ENCODE measurements at places on chromosomes 13 and 19.

DNA sequence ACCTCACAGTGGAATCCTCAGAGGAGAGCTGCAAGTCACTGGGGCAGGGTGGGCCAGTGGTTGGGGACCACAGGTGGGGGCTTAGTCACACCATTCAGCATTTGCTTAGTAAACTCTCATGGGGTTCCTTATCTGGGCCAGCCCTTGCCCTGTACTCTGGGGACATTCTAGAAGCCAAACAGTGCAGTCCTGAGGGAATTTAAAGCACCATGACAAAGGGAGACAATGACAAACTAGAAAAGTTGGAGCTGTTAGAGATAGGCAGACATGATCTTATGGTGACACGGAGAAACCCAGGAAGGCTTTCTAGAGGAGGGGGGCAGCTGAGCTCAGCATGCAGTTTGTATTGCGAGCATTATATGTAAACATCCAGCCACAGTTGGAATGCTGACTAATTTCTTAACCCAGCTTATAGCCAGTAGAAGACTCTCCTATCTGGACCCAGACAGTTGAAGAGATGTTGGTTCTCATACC is 87.6 kb downstream of the ZNF429 start:
- peak; percentile 52 for DNase-seq
- H3K36me3 ChIP-seq = peaks cover 3% of the 10 kb centered on the region
- H3K4me3 ChIP-seq = no peak overlapping the region
- H3K27me3 ChIP-seq = no peaks in the 10 kb centered on the region
- H3K27ac ChIP-seq = no peak overlapping the region

DNA sequence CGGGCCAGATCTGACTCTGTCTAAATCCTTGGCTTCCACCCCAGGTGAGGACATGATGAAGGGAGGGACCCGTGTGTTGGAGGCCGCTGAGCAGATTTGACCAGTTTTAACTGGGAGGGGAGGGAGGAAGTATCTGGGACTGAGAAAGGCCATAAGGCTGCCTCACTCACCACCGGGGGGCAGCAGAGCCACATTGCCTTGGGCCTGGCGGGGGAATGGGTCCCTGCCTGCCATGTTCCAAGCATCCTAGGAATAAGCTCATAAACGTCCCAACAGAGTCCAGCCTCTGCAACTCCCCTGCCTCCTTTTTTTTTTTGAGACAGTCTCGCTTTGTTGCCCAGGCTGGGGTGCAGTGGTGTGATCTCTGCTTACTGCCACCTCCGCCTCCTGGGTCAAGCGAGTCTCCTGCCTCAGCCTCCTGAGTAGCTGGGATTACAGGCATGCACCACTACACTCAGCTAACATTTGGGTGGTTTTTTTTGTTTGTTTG is 15.5 kb downstream of the MAST3 start:
- DNase-seq = peak; percentile 75
- H3K27ac ChIP-seq = no peak overlapping the region
- H3K36me3 ChIP-seq = no peaks in the 10 kb centered on the region

- H3K27me3 ChIP-seq = no peaks in the 10 kb centered on the region
- H3K4me1 ChIP-seq = peaks cover 3% of the 10 kb centered on the region
- peak; percentile 27 for DNase-seq
- no peak overlapping the region for H3K4me3 ChIP-seq
These were observed 13.8 kb upstream of the CEACAM16 start for GRCh38 chr19:44684892-44685863.

DNA sequence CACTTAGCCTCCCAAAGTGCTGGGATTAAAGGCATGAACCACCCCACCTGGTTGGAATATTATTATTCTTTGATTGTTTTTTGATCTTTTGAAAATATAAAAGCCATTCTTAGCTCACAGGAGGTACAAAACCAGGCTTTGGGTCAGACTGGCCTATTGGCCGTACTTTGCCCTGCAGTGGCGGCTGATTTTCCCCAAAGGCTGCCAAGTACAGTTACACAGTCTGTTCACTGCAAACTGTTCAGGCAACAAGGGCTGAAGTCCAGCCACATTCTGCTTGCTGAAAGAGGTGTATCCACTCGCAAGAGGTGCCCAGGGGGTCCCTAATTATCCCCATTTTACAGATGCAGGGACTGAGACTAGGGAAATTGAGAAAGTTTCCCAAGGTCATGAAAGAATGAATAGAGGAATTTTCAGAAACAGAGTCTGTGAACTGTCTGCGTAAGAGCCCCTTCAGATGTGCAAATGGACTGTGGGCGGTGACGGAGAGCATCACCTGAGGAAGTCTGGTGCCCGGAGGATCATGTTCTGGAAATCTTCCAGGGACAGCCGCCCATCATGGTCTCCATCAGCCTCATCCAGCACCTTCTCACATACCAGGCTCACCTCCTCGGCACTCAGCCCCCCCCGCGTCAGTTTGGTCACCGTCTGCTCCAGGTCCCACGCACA is 9.0 kb downstream of the CIB3 start:
- no peaks in the 10 kb centered on the region for H3K27me3 ChIP-seq
- peaks cover 23% of the 10 kb centered on the region for H3K4me1 ChIP-seq
- H3K4me3 ChIP-seq = no peak overlapping the region
- H3K36me3 ChIP-seq = no peaks in the 10 kb centered on the region
- DNase-seq = no peak
- no peak overlapping the region for H3K27ac ChIP-seq

DNA sequence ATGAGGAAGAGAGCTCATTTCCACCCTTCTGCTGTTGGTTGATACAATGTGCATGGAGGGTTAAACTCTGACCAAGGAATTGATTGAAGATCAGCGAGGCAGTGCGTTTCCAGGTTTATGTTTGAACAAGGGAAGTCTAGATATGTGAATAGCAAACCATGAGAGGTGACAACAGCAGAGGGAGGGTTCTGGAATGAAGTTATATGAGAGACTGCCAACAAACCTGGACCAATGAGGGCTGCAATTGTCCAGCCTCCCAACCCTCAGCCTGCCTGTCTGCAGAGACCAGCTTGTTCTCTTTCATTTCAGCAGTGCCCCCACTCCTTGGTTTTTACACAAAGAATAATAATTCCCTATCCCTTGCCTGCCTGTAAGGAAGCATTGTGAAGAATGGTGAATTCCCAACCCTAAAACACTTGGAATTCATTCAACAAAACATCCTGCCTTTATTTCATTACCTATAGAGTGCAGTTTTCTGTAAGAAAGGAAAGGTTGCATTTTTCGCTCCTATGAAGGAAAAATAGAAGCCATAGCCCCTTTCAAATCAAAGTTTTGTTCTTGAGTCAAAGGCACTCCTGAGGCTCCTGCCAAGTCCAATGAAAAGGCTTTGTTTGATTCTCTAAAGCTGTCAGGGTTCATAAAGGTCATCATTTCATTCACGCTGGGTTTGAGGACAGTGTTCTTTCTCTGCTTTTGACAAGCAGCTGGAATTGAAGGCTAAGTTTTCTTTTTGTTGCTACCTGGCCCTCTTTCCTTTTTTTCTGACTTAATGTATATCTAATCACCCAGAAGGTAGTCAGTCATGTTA is 53.6 kb upstream of the ABCC4 start:
- H3K36me3 ChIP-seq = no peaks in the 10 kb centered on the region
- DNase-seq = no peak
- H3K27ac ChIP-seq = no peak overlapping the region
- H3K4me1 ChIP-seq = no peaks in the 10 kb centered on the region
- no peak overlapping the region for H3K4me3 ChIP-seq
- no peaks in the 10 kb centered on the region for H3K27me3 ChIP-seq

DNA sequence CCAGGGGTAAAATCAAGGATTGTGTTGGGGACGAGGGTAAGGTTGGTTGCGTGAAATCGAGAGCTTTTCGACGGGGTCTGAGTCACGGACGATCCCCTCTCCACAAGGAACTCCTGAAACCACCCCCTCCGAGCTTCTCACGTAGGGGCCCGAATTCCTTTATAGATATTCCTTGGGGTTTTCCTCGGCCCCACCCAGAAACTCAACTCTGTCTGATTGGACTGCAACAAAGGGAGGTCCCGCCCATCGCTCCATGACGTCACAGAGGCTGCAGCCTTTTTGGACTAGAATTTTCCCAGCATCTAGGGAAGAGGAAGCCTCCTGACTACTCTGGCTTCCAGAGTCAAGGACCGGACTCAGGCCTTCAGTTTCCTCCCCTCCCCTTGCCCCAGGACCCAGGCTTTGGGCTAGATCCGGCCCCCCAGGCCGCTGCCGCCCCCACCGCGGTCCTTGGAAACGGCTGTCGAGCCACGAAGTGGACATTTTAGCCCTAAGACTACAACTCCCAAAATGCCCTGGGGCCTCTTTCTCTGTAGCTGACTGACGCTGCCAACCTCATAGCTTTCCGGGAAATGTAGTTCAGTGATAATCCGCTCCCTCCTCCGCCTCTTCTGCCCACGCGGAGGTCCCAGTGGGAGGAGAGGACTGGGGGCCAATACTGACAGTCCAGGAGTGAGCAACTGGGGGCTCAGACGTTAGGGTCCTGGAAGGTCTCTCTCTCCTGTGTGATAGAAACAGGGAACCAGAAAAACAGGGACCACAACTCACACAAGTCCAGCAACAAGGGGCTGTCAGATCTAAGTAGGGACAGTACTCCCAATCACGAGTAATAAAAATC is at the start of gene IZUMO1:
Gene IZUMO1 (minus strand): TSS at position 172 of the 838 bp plus-strand sequence. CDS start 1,050 bp downstream, outside the sequence.
- H3K27me3 ChIP-seq = peaks cover 10% of the 10 kb centered on the region
- peaks cover 13% of the 10 kb centered on the region for H3K4me1 ChIP-seq
- peaks cover 3% of the 10 kb centered on the region for H3K36me3 ChIP-seq
- H3K4me3 ChIP-seq = peak within 1 kb of the TSS; percentile 42

- peak; percentile 85 for DNase-seq
- H3K4me3 ChIP-seq = peak overlapping the region; percentile 15
- H3K36me3 ChIP-seq = no peaks in the 10 kb centered on the region
- H3K27ac ChIP-seq = peak overlapping the region; percentile 46
- H3K4me1 ChIP-seq = peaks cover 30% of the 10 kb centered on the region
- H3K27me3 ChIP-seq = no peaks in the 10 kb centered on the region
These were observed 14.6 kb downstream of the FRY start for GRCh38 chr13:32045982-32046785.

DNA sequence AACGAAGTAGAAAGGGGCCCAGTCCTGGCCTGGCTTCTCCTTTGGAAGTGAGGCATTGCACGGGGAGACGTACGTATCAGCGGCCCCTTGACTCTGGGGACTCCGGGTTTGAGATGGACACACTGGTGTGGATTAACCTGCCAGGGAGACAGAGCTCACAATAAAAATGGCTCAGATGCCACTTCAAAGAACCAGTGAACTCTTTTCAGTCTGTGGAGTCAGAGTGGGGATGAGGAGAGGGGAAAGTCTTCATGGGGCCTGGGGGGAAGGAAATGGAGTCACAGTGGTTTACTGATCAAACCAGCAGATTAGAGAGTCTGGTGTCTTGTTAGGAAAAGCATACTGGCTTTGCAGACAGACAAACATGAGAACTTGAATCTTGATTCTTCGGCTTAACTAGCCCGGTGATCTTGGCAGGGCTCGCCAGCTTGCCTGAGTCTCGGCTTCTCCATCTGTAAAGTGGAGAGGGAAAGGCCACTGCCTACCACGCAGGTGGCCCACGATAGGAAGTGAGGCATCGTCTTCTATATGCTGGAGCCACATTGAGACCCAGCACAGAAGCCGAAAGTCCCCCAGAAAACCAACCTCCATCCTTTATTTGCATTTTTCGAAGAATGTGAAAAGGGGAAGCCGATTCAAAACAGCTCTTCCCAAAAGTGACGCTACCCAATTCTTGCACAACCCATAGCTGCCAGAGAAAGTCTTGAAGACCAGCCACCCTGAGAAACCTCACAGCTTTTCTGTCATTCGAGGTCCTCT is at the start of gene FFAR1:
Gene FFAR1 (plus strand): TSS at position 732 of the 759 bp plus-strand sequence. CDS start 3,650 bp downstream, outside the sequence.
- peaks cover 37% of the 10 kb centered on the region for H3K4me1 ChIP-seq
- DNase-seq = peak; percentile 77
- H3K36me3 ChIP-seq = no peaks in the 10 kb centered on the region
- H3K27me3 ChIP-seq = no peaks in the 10 kb centered on the region
- peak within 1 kb of the TSS; percentile 52 for H3K27ac ChIP-seq

DNA sequence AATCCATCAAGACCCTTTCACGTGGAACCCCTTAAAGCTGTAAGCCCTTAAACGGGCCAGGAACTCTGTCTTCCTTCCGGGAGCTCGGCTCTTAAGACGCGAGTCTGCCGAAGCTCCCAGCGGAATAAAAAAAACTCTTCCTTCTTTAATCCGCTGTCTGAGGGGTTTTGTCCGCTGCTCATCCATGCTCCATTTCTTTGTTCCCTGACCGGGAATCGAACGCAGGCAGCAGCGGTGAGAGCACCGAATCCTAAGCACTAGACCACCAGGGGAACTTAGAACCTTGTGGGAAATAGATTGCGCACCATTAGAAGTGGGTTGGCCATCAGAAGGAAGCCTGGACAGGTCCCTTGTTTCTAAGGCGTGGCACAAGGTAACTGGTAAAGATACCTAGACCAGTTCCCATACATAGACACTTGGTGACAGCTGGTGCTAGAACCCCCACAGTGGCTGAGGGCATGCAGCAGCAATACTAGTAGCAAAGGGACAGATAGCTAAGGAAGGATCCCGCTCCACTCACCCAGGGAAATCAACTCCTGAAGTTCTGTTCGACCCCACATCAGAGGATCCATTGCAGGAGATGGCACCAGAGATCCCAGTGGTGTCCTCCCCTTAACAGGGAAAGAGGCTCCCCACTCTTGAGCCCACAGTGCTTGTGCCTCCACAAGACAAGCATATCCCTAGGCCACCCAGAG is 1.5 kb upstream of the RGCC start:
- H3K27me3 ChIP-seq = peaks cover 6% of the 10 kb centered on the region
- no peak for DNase-seq
- no peak overlapping the region for H3K27ac ChIP-seq
- peaks cover 20% of the 10 kb centered on the region for H3K4me1 ChIP-seq
- H3K36me3 ChIP-seq = peaks cover 2% of the 10 kb centered on the region
- H3K4me3 ChIP-seq = no peak overlapping the region

- no peaks in the 10 kb centered on the region for H3K36me3 ChIP-seq
- H3K27me3 ChIP-seq = peaks cover 4% of the 10 kb centered on the region
- H3K4me1 ChIP-seq = no peaks in the 10 kb centered on the region
- DNase-seq = no peak
- H3K4me3 ChIP-seq = no peak overlapping the region
These were observed 16.1 kb upstream of the MCF2L start for GRCh38 chr13:112952759-112953551.

DNA sequence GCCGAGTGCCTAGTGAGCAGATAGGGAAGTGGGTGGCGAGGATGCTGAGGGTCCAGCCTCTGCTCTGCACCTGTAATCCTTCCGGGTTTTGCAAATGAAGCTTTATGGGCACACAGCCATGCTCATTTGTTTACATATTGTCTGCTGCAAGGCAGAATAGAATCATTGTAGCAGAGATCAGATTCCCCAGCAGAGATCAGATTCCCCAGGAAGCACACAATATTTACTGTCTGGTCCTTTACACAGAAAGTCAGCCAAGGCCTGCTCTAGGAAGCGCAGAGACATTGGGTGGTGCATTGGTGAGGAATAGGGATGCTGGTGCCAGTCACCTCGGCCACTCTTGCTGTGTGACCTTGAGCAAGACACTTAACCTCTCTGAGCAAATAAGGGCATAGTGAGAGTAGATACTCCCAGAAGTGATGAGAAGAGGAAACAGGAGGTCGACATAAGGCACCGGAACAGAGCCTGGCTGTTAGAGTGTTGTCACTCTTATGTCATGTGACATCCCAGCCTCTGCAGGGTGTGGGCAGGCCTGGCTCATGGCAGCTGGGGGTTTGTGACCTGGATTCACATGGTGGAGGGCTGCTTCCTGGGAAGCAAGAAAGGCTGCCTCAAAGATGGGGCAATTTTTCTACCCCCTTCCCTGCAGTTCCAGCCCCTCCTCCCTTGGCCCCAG is 25.6 kb downstream of the CARM1 start:
- H3K4me1 ChIP-seq = peaks cover 2% of the 10 kb centered on the region
- DNase-seq = peak; percentile 36
- no peak overlapping the region for H3K4me3 ChIP-seq
- H3K27ac ChIP-seq = no peak overlapping the region

All from common myeloid progenitor, CD34-positive (primary cell).